Osteoblast (primary cell): ENCODE measurements at places on chromosomes 12 and 14. TPM values are rescaled to one million over a fixed set of nuclear protein-coding genes. Genes with fewer than 3 reads are reported as not detected.

PAX9 gene
- total RNA-seq, result under 0.01 TPM in 1 of 2 replicates, not detected in the other

C14orf180 gene
- not detected in 2 replicates for total RNA-seq

DNA sequence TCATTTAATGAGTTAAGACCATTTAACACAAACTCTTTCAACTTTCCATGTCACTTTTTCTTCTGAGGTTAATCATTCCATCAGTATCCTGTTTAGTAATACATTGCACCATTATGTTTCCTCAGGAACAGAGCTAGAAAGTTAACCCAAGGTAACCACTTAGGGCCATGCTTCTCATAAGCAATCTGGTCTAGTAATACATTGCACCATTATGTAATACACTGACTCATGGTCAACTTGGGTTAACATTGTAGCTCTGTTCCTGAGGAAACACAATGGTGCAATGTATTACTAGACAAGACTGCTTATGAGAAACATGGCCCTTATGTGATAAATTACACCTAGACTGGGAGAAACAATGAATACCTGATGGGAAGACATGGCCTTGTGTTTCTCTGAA lies 21.7 kb downstream of the ERH start:
- DNase-seq, result no peak

DNA sequence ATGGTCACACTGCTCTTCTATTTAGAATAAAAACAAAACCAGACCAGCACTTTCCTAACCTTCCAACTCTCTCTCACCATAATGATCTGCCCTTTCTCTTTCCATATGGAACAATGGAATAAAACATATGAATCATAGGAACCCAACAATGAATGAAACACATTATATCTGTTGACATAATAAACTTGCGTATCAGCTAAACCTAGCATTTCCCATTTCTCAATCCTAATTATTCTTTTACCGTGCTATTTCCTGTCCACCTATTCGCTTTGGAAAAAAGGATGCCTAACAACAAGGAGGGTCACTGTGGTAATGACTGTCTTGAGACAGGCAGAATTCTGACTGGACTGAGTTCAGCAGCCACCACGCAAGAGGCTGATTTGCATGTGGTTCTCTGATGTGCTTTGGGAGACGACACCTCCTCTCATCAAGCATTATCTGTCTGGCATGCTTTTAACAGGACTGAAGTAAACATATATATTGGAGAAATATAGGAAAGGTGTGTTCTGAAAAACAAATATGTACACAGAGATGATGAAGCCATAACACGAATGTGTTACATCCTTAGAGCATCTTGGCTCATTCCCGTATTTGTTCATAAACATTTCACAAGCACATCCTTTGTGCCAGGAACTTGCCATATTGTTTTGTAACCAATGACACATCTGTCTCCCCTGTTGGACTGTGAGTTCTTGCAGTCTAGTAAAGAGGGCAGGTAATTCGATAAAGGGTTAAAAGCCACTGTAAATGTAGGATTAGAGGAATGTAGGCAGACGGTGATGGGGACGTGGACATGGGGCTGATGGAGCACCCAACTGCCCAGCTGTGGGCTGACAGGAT lies 87.7 kb downstream of the PTPRB start:
- DNase-seq, result no peak

DNA sequence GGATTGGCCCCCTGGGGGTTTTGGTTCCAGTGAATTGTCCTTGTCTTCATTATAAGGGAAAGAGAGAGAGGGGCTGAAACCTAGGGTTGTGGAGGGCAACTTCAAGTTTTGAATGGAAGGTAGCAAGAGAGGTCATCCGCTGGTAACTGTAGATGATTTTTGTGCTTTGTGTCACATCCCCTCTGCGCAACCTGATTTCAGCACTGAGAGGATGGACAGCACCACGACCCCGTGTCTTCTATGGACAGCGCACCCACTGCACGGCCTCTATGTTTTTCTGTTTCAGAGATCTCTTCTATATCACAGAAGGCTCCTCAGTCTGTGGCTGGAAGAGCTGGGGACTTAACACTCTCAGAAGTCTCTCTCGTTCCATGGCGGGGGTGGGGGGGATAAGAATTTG lies 127.0 kb upstream of the RPH3A start:
- DNase-seq, result no peak

- DNase-seq, result no peak
These were observed 7.5 kb upstream of the PTPRR start for GRCh38 chr12:70928071-70928470.

CLEC4D gene
- not detected in 2 replicates for total RNA-seq

GRCh38 chr12:95054206-95054605 lies 19.2 kb downstream of the NR2C1 start:
- DNase-seq, result no peak

- no peak for DNase-seq
These were observed 159.1 kb downstream of the PHETA1 start for GRCh38 chr12:111209811-111210210.
